ENCODE measurements at places on chromosomes 6 and 20. TPM values are rescaled to one million over a fixed set of nuclear protein-coding genes. Genes with fewer than 3 reads are reported as not detected.

The MMP24 gene
- total RNA-seq: 0.29 TPM

The PPP1R16B gene
- under 0.01 TPM for total RNA-seq

The OCSTAMP gene
- not detected for total RNA-seq

The SUMO4 gene
- total RNA-seq: 1.7 TPM

The PHACTR1 gene
- 2.3 TPM for total RNA-seq

The SLC26A8 gene
- 0.87 TPM for total RNA-seq

The POM121L2 gene
- not detected for total RNA-seq

The CFB gene
- 24.1 TPM for total RNA-seq

The MLIP gene
- total RNA-seq: not detected

The SLC22A16 gene
- total RNA-seq: 0.15 TPM

The FAM229B gene
- total RNA-seq: 14.4 TPM

The ABHD16B gene
- not detected for total RNA-seq

The STMND1 gene
- not detected for total RNA-seq

The CALHM4 gene
- total RNA-seq: not detected

The CDC25B gene
- 105 TPM for total RNA-seq

The FOXA2 gene
- total RNA-seq: not detected

The TMC2 gene
- total RNA-seq: not detected

The DEFB124 gene
- not detected for total RNA-seq

The POU5F1 gene
- total RNA-seq: 0.33 TPM

The RCAN2 gene
- total RNA-seq: 2.2 TPM

The EYS gene
- total RNA-seq: 0.50 TPM

The ADGRF5 gene
- under 0.01 TPM for total RNA-seq

The RIPPLY2 gene
- total RNA-seq: 0.29 TPM

The RBPJL gene
- not detected for total RNA-seq

The SCRT2 gene
- total RNA-seq: not detected

The CPNE5 gene
- 0.15 TPM for total RNA-seq

The SFTA2 gene
- total RNA-seq: not detected

The RBM38 gene
- 7.3 TPM for total RNA-seq

The FAM209B gene
- not detected for total RNA-seq

The CCN6 gene
- not detected for total RNA-seq

The ISM1 gene
- total RNA-seq: not detected

The BPIFB4 gene
- total RNA-seq: not detected

The TCF21 gene
- 65.0 TPM for total RNA-seq

The DOK5 gene
- 27.5 TPM for total RNA-seq

The SYCP2L gene
- total RNA-seq: not detected

The HLA-E gene
- total RNA-seq: 218 TPM

The C6orf15 gene
- not detected for total RNA-seq

The KHDC1L gene
- total RNA-seq: not detected

The BTN1A1 gene
- total RNA-seq: not detected

The IRAK1BP1 gene
- 3.8 TPM for total RNA-seq

The ZBTB46 gene
- 9.9 TPM for total RNA-seq

The CASP8AP2 gene
- total RNA-seq: 15.6 TPM

The TGM3 gene
- total RNA-seq: under 0.01 TPM

The TRIM10 gene
- total RNA-seq: not detected

The UST gene
- 18.2 TPM for total RNA-seq

The SLC25A27 gene
- total RNA-seq: 9.9 TPM

The ZNF512B gene
- total RNA-seq: 7.6 TPM

The LSM14B gene
- total RNA-seq: 64.0 TPM

The CCN5 gene
- total RNA-seq: 25.3 TPM

The ATAT1 gene
- 6.3 TPM for total RNA-seq

The TTK gene
- 38.5 TPM for total RNA-seq

The XKR7 gene
- under 0.01 TPM for total RNA-seq

The CST9 gene
- total RNA-seq: not detected

The CFAP61 gene
- total RNA-seq: 0.17 TPM

The ADTRP gene
- 2.3 TPM for total RNA-seq

The DYNLT2 gene
- 0.99 TPM for total RNA-seq
